WTC11 (cell line): ENCODE measurements at places on chromosomes 1 and 21. TPM values are rescaled to one million over a fixed set of nuclear protein-coding genes. Genes with fewer than 3 reads are reported as not detected.
A peak's percentile ranks its signal among the peaks of the same experiment; 100 is the strongest.

DNA sequence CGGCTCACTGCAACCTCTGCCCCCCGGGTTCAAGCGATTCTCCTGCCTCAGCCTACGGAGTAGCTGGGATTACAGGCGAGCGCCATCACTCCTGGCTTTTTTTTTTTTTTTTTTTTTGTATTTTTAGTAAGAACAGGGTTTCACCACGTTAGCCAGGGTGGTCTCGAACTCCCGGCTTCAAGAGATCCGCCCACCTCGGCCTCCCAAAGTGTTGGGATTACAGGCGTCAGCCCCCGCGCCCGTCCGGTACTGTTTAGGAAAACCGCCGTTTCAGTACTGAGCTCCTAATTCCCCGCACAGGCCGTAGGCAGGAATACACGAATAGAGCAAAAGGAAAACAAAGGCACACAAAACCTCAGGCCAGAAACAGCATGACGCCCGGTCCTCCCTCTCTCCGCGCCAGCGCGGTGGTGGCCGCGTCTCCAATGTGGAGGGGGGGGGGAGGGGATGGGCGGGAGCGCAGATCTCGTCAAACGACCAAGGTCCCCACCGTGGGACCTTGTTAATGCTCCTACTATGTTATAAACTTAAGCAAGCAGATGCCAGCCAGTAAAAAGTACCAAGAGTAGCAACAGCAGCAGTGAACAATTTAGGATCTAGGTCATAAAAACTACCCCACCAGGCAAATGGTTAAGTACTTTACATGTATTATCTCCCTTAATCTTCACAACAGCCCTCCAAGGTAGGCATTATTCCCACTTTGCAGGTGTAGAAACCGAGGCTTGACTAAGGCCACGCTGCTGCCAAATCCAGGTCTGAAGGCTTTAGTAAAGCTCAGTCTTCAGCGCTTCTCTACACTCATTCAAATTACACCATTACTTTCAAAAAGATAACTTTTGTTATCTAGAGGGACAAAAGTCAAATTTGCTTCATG, 648 bp upstream of the ADAR start:
- DNase-seq = peak; percentile 71

DNA sequence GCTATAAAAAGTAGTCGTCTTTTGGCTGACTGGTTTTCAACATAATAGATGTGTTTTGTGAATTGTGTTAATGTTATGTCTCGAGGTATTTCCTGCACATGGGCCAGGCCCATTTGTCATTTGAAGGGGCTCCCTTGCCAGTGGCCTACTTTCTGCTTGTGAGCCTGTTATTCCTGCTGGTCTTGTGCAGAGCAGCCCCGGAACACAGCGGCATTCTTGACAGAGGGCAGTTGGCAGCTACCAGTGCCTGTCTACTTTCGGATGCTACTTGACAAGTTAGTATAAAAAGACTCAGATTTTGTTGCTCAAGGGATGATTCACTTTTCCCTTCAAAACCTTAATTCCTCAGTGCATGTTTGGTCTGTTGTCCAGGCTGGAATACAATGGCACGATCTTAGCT, 28.5 kb downstream of the PGM1 start:
- DNase-seq = no peak

GRCh38 chr1:181438013-181438412, 45.3 kb upstream of the CACNA1E start:
- DNase-seq = no peak

- no peak for DNase-seq
Measured at GRCh38 chr1:41840592-41841246, 78.0 kb downstream of the HIVEP3 start.

DNA sequence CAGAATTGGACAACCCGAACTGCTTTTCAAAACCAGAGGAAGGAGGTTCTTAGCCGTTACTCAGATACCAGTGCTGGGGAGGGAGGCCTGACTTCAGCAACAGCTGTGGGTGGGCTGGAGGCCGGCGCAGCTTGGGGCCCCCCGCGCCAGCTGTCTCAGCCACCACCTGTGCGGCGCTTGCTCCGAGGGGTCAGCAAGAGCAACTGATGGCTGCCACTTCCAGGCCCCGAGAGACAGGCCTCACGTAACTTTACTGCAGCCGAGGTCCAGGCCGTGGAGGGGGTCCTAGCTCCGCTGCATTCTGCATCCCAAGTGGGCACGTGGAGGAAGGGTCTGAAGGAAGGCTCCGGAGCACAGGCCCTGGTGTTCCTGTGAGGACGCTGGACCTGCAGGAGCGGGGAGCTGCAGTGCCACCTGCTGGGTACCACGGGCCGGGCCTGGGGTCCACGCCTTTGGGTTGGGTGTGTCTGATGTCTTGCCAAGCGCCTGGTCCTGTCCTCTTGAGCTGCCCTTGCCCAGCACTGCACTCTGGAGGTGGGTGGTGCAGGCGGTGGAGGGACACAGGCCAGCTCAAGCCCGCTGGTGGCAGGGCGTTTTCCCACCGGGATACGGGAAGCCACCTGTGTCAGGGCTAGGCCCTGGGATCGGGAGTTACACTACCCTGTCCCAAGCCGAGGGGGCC, 9.8 kb downstream of the THAP3 start:
- peak; percentile 75 for DNase-seq

DNA sequence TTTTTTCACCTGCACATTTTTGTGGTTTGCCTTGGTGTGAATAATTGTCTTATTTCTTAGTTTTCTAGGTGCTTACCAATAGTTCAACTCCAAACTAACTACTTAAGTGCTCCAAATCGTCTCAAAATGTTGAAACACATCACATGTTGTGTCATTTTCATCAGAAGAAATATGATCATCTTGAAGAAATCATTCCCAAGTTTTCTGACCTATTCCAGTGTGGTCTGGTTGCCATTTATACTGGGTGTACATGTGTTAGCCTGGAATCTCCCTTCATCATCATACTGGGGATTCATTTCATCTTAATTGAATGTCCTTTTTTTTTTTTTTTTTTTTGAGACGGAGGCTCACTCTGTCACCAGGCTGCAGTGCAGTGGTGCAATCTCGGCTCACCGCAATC, 67.0 kb downstream of the EIF2B3 start:
- no peak for DNase-seq

- DNase-seq = no peak
Measured at GRCh38 chr21:43658769-43659135, 536 bp downstream of the HSF2BP start.

- DNase-seq = no peak
Measured at GRCh38 chr1:118073648-118074435, 111.2 kb downstream of the SPAG17 start.

- no peak for DNase-seq
Measured at GRCh38 chr1:5905436-5905835, 86.8 kb downstream of the NPHP4 start.

DNA sequence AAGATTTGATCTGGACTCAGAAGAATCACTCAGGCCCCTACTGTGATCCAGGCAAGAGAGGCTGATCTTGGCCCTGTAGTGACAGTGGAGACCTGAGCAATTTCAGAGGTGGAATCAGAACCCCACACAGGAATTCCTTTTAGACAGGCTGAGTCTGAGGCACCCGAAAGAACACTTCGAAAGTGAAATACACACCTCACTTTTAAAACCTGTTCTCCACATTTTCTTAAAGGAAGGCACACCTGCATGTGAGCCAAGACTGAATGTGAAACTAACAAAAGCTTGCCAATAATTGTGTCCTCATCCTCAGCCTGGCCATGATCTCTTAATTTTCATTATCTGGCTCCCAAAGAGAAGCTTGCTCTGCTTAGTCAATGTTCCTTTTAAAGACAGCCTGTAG, 32.2 kb downstream of the SIPA1L2 start:
- DNase-seq = no peak

- DNase-seq = no peak
Measured at GRCh38 chr1:97091679-97092078, 370.1 kb downstream of the PTBP2 start.

- DNase-seq = no peak
Measured at GRCh38 chr1:159005676-159006075, 4.0 kb upstream of the IFI16 start.

DNA sequence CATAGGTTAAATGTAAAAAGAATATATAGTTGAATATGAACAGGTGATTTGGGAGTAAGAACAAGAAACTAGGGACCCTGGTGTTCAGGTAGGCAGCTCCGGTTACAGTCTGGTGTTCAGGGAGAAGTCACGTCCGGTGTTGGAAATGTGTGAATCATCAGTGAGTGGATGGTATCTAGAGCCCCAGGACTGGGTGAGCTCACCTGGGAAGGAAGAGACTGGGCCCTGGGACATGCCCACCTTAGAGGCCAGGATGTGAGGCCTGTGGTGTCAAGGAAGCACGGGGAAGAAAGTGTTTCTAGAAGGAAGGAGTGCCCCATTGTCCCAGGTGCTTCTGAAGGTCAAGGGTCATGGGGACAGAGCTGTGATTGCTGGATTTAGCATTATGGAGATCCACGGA, 1.5 kb upstream of the GJB3 start:
- DNase-seq = no peak

DNA sequence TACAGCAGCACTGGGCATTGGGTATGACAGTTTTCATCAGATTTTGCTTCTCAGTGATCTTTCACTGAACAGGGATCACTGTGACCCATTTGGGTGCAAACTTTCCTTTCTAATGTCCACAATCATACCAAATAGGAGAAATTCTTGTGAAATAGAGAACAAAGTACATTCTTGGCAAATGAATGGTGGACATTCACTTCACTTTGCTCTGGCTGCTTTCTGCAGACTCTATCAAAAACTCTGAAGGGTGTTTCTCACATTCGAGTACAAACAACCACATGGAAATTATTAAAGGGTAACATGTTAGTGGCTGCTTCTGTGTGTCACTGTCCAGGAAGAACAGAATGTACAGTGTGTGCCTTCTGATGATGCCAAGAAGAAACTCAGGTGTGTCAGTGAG, 61.9 kb upstream of the ADAM30 start:
- DNase-seq = no peak

DNA sequence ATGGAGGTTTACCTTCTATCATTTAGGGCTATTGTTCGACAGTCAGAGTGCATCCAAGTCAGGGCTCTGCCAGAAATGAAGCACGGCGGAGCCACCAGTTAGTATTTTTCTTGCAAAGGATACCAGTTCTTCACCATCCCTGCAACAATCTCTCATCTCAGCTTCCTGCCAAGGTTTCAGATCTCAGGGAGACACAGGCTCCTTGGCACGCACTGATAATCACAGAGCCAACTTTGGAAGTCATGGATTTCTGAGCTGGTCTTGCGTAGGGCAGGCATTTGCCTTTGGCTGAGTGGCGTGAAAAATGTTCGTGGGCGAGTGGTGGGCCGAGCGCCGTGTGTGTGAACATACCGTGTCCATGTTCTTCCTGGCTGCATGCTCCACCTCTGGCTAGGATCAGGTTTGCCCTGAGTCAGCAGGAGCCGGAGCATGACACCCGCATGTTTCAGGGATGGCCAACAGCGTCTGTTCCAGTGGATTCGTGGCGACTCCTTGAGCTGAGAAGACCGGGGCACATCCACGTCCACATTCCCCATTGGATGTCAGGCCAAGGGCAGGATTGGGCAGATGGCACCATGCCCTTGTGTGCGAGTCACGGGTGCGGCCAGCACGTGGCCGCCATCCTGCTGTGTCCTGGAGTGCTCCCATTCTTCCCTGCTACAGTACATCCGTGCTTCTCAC, 118.5 kb upstream of the C1orf174 start:
- no peak for DNase-seq

GRCh38 chr1:68384321-68384813, 65.4 kb downstream of the RPE65 start:
- DNase-seq = no peak

TAS1R3 gene
- total RNA-seq = 0.18 to 0.22 TPM (median 0.21 TPM) in 3 replicates

TSNAX gene
- total RNA-seq = 36.8 to 38.0 TPM (median 36.8 TPM) in 3 replicates

TNFRSF1B gene
- 1.6 to 2.7 TPM (median 2.1 TPM) in 3 replicates for total RNA-seq

CAMSAP2 gene
- 18.1 to 20.7 TPM (median 19.0 TPM) in 3 replicates for total RNA-seq

BRDT gene
- total RNA-seq = 0.13 to 0.21 TPM (median 0.18 TPM) in 3 replicates

EVA1B gene
- 32.0 to 45.2 TPM (median 41.5 TPM) in 3 replicates for total RNA-seq
